Heart right ventricle (tissue), 16 donors: ENCODE measurements at places on chromosomes 1 and 21. TPM values are rescaled to one million over a fixed set of nuclear protein-coding genes. Genes with fewer than 3 reads are reported as not detected.

- DNase-seq, result no peak
These were observed at the start of gene S100B for GRCh38 chr21:46604975-46605766. Gene S100B (minus strand): TSS chr21:46605082. CDS start chr21:46602415, 2,667 bp downstream.

Gene COL8A2
- 0.75 TPM for total RNA-seq

DNA sequence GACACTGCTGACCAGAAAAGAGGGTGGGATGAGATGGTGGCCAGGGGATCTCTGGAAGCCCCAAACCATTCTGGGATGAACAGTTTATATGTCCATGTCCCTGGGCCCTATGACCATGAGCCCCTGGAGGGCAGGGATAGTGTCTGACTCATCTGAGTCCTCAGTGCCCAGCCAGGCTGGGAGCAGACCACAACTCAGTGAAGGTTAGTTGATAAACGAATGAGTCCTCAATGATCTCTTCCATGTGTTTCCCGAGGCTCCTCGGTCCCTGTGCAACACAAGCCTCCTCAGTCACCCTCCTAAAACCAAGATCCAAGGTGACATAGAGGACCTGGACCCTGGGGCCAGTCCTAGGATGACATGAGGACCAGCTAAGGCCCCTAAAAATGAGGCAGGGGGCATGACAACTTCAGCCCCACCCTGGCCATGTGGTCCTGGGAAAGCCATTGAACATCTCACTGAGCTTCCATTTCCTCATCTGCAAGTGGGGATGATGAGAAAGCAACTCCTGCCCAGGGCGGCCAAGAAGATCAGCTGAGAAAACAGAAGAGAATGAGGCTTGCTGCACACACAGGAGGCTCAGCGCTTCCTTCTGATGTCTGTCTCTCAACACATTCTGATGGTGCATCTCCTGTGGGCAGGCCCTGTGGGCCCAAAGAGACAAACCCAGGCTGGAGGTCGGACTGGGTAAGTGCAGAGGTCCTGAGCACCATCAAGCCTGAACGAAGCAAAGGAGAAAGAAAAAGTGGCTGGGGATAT, 86.3 kb downstream of the GLIS1 start:
- no peak for DNase-seq

DNA sequence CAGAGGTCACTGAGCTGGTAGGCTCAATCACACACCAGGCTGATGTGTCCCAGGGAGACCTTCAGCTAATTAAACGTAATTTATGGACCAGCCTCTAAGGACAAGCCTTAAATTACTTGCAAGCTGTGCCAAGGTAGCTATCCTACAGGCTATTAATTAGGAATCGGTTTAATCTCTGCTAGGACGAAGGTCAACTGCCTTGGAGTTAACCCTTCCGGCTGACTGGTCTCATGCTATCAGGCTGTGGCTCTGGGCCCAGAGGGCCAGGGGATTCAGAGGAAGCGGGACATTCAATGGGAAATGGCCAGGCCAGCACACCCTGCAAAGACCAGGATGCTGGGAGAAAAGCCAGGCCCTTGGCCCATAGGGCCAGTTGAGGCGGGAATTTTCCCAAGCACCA, 19.0 kb downstream of the DHRS3 start:
- DNase-seq, result no peak
